Testis (tissue), 5 donors: ENCODE measurements at places on chromosomes 3 and 15. TPM values are rescaled to one million over a fixed set of nuclear protein-coding genes. Genes with fewer than 3 reads are reported as not detected.
A peak's percentile ranks its signal among the peaks of the same experiment; 100 is the strongest.

Gene LYZL4
- 77.2 TPM for polyA plus RNA-seq

GRCh38 chr15:56156877-56157276, 86.8 kb downstream of the RFX7 start:
- no peak for DNase-seq

DNA sequence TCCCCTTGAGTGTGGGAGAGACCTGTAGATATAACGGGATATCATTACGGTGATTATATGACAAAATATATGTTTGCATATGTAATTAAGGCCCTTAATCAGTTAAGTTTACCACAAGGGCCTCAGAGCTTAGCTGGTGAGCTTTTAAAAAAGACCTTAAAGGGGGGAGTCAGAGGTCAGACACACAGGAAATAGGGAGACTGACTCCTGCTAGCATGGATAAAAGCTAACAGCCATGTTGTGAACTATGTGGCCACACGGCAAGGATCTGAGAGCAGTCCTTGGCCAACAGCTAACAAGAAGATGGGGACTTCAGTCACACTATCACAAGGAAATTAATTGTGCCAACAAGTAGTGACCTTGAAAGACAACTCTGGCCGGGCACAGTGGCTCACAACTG, 3.1 kb downstream of the STAG1 start:
- no peak for DNase-seq

DNA sequence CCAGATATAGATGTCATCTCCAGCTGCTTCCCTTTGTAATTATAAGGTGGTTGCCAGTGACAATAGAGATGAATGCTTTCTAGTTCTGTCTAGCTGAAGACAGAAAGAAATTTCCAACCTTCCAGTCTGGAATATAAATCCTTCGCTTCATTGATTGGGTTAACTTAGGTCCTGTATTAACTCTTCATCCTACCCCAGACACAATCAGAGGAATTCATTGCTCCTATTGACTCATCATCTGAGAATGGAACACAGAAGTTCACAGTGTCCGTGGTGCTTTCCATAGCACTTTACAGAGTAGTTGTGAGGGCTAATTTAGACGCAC, 241.4 kb downstream of the NFKBIZ start:
- no peak for DNase-seq

GRCh38 chr3:146166415-146166821, 5.4 kb upstream of the PLOD2 start:
- no peak for DNase-seq

DNA sequence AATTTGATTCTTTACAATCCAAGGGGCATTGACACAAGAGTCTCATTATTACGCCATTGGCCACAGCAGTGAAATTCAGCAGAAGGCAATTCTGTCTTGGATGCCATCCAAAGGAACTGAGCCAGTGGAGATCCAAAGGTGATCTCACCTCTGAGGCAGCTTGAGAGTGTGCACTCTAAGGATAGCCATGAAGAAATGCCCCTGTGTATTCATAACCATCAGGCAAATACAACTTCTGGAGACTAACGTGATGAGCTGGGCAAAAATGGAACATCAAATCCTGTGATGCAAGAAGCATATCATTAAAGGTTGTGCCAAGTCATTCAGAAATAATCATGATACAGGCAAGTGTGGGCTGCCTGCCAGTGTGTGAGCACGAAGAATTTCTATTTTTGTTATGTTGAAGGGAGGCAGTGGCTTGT, 41.4 kb downstream of the ROBO2 start:
- peak; percentile 22 for DNase-seq

- DNase-seq = peak; percentile 26
Observed at GRCh38 chr3:80051602-80051962, 283.8 kb upstream of the ROBO1 start.

- no peak for DNase-seq
Observed at GRCh38 chr3:69665026-69665737, 74.1 kb upstream of the MITF start.

DNA sequence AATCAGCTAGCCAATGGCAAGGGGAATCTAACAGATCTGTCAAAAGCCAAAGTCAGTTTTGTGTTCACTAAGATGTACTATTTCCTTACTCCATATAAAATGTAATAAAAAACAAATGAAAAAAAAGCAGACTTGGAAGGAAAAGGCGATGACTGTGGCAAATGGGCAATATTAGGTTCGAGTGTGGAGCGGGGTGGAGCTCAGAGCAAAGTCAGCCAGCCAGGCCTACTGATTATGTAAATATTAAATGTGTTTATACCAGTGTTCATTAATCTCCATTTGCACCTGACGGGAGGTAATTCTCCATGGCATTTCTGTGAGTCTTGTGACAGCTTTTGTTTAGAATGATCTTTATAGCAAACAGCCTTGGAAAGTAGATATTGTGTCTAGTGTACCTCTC, 96.2 kb upstream of the KCNMB2 start:
- no peak for DNase-seq

GRCh38 chr3:132090921-132091320, 56.1 kb upstream of the CPNE4 start:
- no peak for DNase-seq

DNA sequence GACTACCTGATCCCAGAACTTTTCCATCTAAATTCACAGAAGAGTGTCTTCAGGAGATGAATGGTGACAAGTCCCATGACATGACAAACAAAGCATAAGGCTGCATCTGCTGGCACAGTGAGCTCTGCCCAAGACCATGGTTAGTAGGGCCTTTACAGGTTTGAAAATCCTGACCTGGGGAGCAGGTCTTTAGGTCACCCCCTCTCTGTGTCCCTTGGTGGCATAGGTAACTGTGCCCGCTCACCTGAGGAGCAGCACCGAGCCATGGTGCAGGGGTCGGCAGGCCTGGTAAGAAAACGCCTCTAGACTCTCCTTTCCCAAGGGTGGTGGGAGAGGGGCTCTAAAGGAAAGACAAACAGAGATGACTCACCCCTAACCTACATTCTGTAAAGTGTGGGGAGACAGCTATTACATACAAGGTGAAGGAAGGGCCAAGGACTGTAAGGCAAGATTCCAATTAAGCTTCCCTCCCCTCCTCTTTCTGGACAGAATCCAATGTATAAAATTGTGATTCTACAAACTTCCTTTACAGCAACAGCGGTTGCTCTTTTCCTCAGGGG, 74.0 kb downstream of the SATB1 start:
- no peak for DNase-seq

DNA sequence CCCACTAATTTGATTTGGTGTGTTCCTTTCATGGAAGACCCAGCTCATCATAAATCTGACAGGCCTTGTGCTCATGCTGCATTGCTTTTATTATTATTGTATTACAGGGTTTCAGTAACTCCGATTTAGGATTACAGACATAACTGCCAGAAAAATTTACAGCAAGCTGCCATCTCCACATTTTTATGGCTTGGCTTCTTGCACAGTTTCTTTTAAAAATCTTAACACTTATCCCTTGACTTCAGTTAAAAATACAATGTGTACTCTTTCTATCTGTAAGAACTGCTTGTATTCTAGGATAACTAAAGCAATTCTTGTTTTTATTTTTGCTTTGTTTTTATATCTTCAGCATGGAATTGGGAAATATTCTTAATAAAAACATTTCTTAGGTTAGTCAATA, 612.2 kb downstream of the DIPK2A start:
- DNase-seq = no peak

DNA sequence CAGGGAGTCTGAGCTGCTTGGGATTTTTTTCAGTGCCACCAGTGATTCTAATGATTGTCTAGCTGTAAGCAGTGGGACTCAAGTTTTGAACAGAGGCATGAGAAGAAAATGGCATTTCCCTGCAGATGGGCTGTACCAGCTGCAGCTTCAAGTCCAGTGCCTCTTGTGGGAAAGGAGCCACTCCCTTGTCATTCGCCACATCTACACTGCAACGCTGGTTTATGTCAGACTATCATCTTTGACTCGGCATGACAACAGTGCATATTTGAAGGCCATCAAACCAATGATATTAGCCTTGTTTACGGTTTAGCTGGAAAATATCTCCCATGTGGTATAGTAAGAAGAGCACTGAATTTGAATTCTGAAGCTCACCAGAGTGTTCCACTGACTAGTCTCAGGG, 22.2 kb downstream of the SCG5 start:
- no peak for DNase-seq

- no peak for DNase-seq
Observed at GRCh38 chr3:27147215-27147614, 222.0 kb downstream of the NEK10 start.

- no peak for DNase-seq
Observed at GRCh38 chr3:161054860-161055604, 50.1 kb downstream of the B3GALNT1 start.

Gene VEPH1
- polyA plus RNA-seq = 8.1 TPM

GRCh38 chr3:112333002-112333380, at the start of gene CD200:
Gene CD200, plus strand, starts transcription at chr3:112333156. Its CDS starts 57 bp downstream, at chr3:112333213.
- peak; percentile 69 for DNase-seq

- DNase-seq = no peak
Observed at GRCh38 chr3:12750658-12751071, 8.4 kb downstream of the TMEM40 start.

GRCh38 chr3:61961900-61962299, 400.5 kb downstream of the PTPRG start:
- no peak for DNase-seq

Gene WDR53
- 140 TPM for polyA plus RNA-seq

DNA sequence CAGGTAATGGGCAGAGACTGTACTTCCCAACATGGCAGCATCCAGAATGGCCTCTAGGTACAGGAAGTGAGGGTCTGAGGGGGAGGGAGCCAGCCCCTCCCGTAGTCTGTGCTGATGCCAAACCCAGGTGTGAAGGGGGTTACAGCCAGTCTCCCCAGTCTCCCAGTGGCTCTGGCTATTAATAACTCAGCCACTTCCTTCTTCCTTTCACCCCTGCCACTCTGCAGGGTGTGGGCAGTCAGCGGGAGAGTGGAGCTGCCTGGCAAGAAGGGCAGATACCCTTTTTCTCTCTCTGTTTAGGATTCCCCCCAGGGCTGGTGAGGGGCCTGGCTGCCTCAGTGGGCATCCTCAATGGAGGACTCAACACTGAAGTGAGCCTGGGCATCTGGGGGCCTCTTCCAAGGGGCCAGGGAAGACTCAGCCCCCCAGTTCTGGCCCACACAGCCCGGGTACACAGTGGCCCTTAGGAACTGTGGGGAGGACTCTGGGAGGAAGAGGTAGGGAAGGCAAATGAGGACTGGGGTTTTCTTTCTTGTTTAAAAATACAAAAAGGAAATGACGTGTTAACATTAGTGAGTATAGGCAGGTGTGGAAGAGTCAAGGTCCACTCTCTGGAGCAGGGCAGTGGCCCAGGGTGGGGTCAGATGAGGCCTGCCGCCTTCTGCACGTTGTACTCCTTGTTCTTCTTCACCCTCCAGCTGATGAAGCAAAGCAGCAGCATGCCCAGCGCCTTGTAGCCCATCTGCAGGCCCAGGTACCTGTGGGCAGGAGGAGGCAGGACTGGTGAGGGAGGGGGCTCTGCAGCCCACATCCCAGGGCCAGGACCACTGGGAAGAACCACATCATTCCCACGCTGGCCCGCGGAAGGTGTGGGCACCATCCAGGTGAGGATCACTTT, 38.6 kb upstream of the RAB6B start:
- no peak for DNase-seq

DNA sequence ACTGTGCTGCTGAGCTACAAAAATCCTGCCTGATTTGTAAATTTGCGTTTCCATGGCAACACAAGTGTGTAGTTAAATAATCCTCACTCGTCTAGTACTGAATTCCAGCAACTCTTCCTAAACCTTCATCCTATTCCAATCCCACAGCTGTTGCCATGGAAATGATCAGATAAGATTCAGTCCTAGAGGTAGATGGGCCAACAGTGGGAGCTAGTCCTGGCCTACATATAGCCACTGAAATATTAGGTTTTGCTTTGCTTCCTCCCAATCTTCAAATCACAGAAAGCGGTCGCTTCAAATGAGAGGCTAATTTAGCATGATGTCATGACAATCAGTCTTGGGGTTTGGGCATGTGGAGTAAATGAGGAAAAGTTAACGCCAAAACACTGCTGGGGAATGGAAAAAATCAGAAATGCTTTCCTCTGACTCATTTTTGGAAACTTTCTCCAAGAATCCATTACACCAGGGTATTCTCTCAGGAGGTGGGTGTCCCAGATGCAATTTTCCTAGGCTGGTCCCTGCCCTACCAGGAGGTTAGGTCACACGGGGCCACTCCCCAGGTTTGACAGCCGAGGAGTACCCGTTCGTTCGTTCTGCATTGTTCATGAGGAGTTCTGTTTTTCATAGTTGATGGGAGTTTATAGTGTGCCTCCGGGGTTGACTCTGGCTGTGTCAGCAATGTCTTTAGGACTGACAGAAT, 159.2 kb upstream of the SLCO3A1 start:
- no peak for DNase-seq

Gene SLC25A36
- polyA plus RNA-seq = 56.8 TPM

Gene ZIC4
- polyA plus RNA-seq = 0.55 TPM

GRCh38 chr15:48421362-48421761, 90.1 kb downstream of the DUT start:
- DNase-seq = no peak

GRCh38 chr3:134274571-134274970, 23.9 kb upstream of the RYK start:
- no peak for DNase-seq

Gene CPN2
- polyA plus RNA-seq = 0.36 TPM

DNA sequence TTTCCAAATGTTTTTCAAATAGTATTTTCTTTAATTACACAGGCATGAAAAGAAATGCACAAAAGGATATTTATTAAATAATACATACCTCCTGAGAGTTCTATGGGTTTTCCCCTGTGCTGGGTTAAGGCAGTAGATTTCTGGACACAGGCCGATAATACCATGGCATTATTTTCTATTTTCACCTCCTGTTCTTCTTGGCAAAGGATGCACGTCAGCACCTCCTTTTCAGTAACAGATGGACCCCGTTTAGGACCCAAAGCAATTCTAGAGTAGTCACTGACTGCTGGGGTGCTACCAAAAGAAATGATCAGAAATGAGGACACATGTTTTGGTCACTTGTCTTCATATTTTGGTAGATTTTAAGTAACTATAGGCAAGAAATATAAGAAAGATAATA, 86.4 kb upstream of the TTBK2 start:
- no peak for DNase-seq

DNA sequence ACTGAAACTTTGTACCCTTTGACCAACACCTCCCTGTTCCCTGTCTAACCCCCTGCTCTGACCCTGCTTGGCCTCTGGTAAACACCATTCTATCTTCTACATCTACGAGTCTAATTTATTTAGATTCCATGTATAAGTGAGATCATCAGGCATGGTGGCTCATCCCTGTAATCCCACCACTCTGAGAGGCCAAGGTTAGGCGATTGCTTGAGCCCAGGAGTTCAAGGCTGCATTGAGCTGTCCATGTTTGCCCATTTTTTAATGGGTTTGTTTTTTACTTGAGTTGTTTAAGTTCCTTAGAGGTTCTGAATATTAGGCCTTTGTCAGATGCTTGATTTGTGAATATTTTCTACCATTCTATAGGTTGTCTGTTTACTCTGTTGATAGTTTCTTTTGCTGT, 16.9 kb downstream of the FBXW12 start:
- DNase-seq = no peak

DNA sequence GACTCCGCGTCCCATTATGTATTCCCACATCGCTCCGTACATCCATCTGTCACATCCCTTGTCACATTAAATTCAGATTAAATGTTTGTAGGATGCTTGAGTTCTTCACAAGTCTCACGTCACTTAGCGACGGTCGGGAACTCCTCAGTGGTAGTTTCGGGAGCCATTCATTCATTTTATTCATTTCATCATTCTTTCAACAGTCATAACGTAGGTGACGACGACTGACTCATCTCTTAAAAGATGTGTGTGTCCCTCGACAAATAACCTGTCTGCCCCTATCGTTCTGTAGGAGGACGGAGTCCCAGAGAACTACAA, 272 bp upstream of the SRPRB start:
- DNase-seq = no peak
